ENCODE measurements at places on chromosomes 7 and 10. TPM values are rescaled to one million over a fixed set of nuclear protein-coding genes. Genes with fewer than 3 reads are reported as not detected.

C10orf53 gene
- not detected for total RNA-seq

DNA sequence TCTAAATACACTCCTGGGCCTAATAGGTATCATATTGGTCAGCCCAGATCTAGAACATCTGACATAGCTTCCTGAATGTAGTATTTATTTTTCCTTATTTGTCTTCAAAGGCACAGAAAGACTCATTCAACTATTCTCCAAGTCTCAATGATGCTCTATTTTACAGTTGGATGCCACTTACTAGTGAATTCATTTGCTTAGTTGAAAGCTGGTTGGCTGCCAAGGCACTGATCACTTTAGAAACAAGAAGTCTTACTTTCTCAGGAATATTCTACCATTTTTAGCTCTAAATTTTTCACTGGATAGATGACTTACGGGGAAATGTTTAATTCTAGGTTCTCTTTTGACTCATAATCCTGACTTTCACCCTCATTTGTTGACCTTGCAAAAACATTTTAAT, 863.4 kb downstream of the SORCS1 start:
- DNase-seq, result no peak

GRCh38 chr7:36949711-36950600, 225.7 kb upstream of the AOAH start:
- no peak for DNase-seq

DNA sequence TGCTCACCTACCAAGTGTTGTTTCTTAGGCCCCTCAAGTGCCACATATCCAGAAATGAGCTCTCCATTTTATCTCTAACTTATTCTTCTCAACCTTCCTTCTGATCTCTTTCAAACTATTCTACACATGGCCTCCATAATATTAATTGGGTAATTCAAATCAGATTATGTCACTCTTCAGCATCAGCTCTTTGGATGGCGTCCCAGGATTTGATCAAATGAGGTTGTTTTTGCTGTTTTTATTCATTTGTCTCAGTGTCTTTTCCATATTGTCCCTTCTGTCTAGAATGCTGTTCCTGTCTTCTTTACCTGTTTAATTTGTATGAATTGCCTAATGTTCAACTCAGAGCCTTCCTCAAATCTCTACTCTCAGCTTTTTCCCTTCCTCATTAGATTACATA, 234.6 kb upstream of the CXCL12 start:
- no peak for DNase-seq

GRCh38 chr7:17934612-17935240, 5.6 kb downstream of the SNX13 start:
- no peak for DNase-seq

CYP3A7 gene
- 37.8 TPM for total RNA-seq

DNA sequence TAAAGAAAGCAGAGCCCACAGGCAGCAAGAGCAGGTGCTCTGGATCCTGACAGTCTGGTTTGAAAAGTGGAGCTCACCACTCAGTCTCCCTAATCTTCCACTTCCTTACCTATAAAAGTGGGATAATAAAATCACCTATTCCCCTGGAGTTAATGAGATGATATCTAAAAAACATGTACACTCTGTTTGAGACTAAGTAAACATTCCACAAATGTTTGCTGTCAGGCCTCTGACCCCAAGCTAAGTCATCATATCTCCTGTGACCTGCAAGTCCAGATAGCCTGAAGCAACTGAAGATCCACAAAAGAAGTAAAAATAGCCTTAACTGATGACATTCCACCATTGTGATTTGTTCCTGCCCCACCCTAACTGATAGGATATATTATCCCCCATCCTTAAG, 1324.5 kb downstream of the XPNPEP1 start:
- DNase-seq, result no peak

DNA sequence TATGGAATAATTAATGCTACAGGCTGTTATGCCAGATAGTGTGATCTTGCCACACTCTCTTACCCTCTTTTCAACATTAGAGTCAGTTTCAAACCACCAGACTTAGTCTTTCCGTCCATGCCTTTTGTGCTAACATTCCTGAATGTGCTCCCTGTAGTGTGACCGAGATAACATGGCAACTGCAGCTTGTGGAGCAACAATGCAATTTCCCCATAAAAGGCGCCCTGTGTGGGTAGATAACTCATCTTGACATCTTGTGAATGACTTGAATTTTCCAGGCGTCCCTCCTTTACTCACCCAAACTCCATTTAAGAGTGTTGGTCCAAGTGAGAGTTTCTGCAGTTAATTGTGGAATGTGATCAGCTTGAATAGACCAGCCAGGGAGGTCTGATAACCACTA, 99.6 kb downstream of the DNAH11 start:
- peak; percentile 57 for DNase-seq

- DNase-seq, result no peak
Observed at GRCh38 chr7:131654249-131654558, 97.8 kb upstream of the PODXL start.

DNA sequence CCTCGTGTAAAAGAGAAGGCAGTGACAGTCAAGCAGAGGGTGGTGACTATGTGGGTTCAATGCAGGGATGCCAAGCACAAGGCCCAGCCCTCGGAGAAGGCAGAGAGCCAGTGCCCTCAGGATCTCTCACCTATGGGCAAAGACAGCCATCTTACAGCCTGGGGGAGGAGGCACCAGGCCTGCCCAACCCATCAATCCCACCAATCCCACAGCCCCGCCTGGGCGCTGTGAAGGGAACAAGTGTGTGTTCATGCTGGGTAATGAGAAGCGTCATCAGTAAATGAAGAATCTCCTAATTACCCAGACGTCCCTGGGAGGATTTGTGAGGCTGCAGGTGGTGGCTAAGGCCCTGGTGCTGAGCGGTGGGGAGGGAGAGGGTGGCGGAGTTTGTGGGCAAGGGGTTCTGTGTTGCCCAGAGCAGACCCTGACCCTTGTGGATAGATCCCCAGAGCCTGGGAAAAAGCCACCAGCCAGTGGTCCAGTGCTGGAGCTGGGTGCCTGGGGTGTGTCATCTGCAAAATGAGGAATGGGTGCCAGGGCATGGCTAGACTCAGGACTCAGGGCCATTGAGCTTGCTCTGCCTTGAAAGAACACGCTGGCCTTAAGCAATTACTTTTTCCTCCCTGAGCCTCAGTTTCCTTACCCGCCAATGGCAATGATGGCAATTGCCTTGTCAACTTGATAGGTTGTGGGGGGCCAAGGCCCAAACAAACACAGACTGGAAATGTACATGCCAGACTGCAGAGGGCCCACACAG, 128.1 kb upstream of the UNC5B start:
- no peak for DNase-seq

OR2A12 gene
- total RNA-seq, result not detected

GRCh38 chr7:22832401-22832800, 9.8 kb upstream of the TOMM7 start:
- DNase-seq, result no peak

- no peak for DNase-seq
Observed at GRCh38 chr7:24939416-24939815, 40.6 kb downstream of the OSBPL3 start.

DNA sequence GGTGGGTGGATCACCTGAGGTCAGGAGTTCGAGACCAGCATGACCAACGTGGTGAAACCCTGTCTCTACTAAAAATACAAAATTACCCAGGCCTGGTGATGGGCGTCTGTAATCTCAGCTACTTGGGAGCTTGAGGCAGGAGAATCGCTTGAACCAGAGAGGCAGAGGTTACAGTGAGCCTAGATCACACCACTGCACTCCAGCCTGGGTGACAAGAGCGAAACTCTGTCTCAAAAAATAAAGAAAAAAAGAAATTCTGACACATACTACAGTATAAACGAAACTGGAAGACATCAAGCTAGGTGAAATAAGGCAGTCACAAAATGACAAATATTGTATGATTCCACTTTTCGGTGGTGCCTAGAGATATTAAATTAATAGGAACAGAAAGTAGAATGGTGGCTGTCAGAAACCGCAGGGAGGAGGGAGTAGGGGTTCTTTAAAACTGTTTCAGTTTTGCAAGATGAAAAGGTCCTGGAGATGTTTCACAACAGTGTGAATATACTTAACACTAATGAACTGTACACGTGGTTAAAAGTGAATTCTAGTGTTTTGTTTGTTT, 23.2 kb downstream of the PILRA start:
- no peak for DNase-seq

DNA sequence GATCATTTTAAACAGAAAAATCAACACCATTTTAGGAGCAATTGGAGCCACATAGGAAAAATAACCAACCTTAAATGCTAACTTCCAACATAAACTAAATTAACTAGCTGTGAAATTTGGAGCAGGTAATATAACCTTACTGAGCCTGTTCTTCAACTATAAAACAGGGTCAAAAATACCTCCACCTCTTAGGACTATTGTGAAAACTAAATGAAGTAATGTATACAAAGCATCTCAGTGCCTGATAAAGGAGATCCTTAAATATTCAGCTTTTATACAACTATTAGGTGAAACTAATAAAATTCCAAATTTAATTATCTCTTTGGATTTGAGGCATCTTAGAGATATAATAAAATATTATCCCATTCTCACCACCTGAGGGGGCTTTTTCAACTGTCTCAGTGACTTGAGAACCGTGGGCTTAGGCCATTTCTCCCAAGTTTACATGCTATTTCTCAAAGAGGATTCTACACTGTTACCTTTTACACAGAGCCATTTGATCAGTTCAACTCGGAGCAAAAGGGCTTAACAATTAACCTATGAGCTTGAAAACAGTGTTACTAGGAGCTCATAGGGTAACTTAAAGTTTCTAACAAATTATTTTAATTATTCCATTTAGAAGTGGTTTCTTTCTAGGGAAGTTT, 165.0 kb upstream of the ASAH2 start:
- DNase-seq, result no peak

DNA sequence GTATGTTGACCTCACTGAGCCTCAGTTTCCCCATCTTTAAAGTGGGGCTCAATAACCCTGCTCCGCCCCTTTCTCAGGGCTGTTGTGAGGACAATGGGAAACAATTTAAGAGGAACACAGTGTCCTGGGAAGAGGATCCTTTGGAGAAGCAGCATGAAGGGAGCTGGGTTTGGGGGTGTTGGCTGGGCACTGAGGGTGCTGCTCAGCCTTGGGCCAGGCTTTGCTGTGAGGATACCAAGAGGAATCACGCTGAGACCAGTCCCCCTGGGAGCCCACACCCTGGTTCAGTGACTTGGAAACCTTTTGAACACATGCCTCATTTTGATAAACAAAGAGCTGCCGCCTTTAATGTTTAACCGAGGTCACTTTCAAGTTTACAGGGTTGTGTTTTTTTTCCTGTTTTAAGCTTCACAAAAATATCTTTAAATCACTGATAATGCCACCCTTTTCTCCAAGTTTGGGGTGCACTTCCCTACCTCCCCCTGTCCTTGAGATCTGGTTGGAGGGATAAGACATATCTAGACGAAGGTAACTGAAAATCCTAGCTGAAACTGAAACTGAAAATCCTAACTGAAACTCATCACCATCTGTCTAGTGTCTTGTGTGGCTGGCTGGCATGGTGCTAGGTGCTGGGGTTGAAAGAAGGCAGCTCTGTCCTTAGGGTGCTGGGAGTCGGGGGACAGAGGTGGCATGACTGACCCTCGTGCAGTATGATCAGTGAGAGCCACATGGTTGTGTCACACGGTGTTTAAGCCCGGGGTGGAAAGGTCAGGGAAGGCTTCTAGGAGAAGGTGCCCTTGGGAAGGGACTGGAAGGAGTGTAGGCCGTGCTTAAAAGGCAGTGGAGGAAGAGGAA, 27.7 kb downstream of the ZNF775 start:
- no peak for DNase-seq

GRCh38 chr10:28072573-28072972, 73.7 kb upstream of the ODAD2 start:
- peak; percentile 30 for DNase-seq

SLC26A3 gene
- total RNA-seq, result not detected

GRM3 gene
- not detected for total RNA-seq

GRCh38 chr10:63753808-63754207, 232.6 kb downstream of the REEP3 start:
- no peak for DNase-seq

GRCh38 chr7:107404740-107405537, 64.9 kb upstream of the GPR22 start:
- DNase-seq, result no peak

- DNase-seq, result no peak
Observed at GRCh38 chr7:11951909-11952308, 119.9 kb upstream of the THSD7A start.

- DNase-seq, result no peak
Observed at GRCh38 chr7:930975-931758, 23.3 kb downstream of the ADAP1 start.

- no peak for DNase-seq
Observed at GRCh38 chr10:44335330-44336021, 49.4 kb downstream of the CXCL12 start.

GRCh38 chr10:73991884-73992245, 6.1 kb upstream of the VCL start:
- DNase-seq, result no peak

DNA sequence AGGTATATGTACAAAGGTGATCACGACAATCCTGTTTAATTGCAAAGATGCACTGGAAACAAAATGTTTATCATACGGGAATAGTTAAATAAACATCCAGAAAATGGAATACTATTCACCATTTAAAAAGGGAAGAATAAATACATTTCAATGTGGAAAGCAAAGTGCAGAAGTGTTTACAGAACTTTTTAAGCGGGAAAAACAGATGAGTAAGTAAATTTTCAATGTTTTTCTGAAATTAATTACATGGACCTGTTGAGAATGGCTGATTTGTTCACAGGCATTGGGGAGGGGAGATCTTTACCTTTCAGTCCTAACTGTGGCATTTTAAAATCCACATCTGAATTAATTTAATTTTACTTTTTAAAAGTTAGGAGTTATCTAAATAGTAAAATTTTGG, 7.1 kb downstream of the MTPN start:
- DNase-seq, result no peak

DNA sequence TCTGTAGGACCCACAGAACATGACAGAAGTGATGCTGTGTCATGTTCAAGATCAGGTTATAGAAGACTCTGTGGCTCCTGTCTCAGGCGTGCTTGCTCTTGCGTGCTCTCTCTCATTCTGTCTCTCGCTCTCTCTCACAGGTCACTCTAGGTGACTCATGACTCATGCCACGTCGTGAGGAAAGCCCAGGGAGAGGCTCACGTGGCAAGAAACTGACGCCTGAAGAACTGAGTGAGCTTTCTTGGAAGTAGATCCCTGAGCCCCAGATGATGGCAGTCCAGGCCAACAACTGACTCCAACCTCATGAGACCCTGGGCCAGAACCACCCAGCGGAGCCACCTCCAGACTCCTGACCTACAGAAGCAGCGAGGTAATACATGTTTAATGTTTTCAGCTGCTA, 103.3 kb downstream of the DNMBP start:
- peak; percentile 97 for DNase-seq

DNA sequence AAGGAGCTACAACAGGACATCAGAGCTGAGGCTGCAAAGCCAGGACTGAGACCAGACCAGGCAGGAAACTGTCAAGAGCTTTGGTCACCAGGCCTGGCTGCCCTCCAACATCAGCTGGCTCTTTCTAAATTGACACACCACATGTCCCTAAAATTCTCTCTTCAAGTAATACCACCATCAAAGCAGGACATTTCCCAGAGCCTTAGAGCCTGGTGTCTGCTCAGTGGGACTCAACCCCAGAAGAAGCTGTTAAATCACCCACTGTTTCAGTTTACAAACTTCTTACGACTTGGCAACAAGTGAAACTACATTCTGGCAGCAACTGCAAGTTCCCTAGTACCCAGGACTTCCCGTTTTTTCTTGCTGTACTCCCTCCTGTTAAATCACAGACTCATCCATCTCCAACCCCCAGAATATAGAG, 3.8 kb upstream of the IL6 start:
- DNase-seq, result peak; percentile 33
